ENCODE measurements at places on chromosomes 2 and 18.

GRCh38 chr2:151083856-151084795, 177.5 kb downstream of the RBM43 start:
- DNase-seq: no peak

DNA sequence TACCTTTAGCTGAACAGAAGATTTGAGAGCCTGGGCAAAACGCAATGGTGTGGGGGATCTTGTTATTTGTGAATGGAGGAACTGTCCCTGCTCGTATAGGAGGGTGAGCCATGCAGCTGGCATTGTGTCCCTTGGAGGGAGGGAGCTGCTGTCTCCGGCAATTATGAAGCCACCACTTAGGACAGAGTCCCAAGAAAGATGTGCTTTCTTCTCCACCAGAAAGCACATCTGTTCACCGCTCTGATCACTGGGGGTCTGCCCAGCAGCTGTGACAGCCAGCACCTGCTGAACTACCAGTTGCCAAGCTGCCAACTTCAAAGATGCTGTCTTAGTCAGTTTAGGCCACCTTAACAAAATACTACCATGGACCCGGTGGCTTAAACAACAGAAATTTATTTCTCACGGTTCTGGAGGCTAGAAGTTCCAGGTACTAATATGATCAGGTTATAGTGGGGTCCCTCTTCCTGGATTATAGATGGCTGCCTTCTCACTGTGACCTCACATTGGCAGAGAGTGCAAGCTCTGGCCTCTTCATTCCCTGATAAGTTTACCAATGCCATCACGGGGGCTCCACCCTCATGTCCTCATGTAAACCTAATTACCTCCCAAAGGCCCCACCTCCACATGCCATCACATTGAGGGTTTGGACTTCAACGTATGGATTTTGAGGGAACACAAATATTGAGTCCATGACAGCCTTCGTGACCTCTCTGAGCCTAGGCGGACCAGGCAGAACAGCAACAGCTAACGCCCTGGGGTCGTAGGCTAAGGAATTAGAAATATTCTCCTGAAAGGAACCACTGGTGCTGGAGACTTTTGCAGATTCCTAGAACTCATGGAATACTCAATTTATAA, 148.3 kb downstream of the RHBDD1 start:
- DNase-seq: no peak

DNA sequence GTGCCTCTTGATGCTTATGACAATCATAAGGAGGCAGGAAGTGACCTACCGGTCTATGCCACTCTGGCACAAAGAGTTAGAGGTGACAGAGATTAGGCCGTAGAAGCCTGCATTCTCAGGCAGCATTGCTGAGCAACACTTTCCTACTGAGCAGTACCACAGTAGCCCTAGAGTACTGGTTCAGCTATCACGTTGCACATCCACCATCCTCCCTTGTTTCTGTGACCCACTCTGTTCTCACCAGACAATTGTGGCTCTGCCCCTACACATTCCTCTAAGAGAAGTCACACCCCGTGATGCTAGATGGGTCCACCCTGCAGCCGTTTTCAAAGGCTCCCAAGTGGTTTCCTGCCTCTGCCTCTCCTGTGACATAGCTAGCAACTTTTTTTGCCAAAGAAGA, 22.6 kb upstream of the SUCLG1 start:
- no peak for DNase-seq

- peak; percentile 21 for DNase-seq
Observed at GRCh38 chr2:110674620-110675555, 3.0 kb downstream of the BUB1 start.

GRCh38 chr2:71608034-71608433, 154.7 kb downstream of the DYSF start:
- no peak for DNase-seq

GRCh38 chr18:12516049-12516630, 108.4 kb downstream of the PRELID3A start:
- DNase-seq: no peak

DNA sequence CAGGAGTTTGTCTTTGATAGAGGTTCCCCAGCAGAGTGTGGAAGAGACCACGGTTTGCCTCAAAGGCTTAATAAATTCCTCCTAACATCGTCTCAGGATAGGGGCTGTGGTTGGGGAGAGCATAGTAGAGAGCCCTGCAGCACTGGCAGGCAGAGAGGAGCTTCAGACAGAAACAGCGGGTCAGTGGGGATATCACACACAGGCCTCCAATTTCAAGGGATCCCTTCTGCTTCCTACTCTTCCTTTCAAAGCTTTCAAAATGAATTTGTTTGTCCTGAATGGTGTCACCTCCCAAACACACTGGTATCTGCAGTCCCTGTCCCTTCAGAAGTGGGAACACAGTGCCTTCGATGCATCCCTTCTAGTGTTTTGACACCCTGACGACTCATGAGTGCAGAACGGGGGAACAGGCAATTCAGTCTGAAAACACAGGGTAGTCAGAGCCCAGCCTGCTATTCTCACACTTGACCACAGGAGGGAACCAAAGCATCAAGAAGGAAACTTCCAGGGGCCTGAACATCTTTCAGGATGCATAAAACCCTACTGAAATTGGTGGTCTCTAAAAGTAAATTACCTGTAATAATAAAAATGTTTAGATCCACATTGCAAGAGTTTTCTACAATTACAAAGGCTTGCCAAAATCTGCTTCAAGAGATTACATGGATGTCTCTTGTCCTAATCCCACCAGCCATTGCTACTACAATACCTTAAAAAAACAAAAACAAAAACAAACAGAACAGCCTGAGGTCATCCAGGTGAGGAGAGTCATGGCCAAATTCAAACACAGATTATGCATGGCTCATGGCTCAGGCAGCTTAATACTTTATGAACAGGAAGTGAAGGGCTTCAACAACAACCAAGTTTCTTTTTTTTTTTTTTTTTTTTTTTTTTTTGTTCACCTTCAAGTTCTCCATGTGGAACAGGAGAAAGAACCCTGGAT, 49.8 kb downstream of the SLC14A2 start:
- peak; percentile 46 for DNase-seq

GRCh38 chr2:42046819-42047487, 868 bp upstream of the PKDCC start:
- DNase-seq: no peak

DNA sequence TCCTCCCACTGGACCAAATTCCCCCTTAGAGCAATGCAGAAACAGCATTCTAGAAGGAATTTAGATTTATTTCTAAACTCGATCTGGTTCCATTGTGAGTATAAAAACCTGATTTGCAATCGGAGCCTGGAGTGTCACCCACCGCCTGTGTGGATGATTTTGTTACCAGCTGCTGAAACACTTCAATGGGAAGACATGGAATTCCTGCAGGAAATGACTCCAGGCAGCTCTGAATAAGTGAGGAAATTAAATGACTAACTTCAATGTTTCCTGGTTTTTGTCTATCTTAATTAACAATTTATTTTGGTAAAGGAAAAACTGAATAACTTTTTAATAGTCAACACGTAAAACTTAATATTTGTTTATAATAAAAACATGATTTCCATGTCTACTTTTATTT, 19.3 kb downstream of the CTAGE1 start:
- DNase-seq: no peak

DNA sequence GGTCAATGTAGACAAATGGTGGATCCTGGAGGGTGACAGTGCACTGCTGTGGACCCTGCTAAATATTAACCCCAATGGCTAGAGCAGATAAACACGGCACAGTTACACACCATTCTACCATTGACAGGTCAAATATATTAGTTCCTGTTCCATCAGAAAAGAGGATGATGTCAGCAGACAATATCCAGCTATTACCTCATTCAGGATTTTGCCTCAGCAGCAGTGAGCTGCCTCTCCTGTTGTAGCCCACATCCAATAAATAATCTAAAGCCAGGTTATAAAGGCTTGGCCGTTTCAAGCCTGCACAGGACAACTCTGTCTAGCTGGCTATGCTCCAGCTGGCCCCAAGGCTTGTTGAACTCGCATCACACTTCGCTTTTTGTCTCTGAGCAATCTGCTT, 31.6 kb upstream of the NETO1 start:
- no peak for DNase-seq

DNA sequence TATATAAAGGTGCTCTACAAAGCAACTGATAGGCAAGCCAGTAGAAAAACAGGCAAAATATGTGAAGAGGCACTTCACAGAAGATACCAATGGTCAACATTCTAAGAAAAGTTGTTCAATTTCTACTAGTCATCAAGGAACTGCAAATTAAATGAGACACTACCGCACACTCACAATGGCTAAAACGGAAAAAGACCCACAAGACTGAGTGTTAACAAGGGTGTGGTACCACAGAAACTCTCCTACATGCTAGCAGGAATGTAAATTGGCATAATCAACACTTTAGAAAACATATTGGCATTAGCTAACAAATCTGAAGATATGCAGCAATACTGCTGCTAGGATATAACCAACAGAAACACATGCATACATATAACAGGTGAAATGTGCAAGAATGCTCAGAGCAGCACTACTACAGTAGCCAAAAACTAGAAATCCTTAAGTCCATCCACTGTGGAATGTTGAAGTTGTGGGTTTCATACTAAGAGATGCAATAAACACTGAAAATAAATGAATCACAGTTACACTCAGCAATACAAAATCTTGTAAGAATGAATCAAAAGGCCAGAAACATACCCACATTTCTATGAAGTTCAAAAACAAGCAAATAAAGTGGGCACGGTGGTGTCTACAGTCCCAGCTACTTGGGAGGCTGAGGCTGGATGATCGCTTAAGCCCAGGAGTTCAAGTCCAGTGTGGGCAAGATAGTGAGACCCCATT, 9.2 kb downstream of the RNU4ATAC start:
- no peak for DNase-seq

GRCh38 chr2:239793086-239793485, 232.1 kb downstream of the NDUFA10 start:
- no peak for DNase-seq

DNA sequence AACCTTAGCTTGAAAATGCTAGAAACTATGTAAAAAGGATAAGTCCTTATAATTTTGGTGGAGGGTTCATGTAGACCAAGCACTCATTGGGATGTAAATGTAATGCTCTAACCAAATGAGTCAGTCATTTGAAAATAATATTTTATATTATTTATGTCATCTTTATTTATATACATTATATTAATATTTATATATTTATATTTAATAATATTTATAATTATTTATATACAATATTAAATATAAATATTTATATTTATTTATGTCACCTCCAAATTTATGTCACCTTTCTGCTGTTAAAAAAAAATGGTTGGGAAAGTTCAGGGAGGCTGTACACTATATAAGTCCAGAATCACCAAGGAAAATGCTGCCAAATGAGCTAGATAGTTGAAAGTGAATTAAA, 254.3 kb downstream of the FIGN start:
- no peak for DNase-seq

- no peak for DNase-seq
Observed at GRCh38 chr2:157182834-157183396, 74.6 kb upstream of the GALNT5 start.

DNA sequence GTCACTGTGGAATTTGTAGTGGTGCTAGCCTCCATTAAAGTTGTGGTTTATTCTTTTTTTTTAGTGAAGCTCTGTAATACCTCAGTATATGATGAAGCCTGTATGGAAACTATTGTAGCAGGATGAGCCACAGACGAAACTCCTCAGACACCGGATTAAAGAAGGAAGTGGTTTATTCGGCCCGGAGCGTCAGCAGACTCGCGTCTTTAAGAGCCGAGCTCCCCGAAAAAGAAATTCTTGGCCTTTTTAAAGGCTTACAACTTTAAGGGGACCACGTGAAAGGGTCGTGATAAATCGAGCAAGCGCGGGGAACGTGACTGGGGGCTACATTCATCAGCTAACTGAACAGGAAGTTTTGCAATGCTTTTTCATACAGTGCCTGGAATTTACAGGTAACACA, 8.1 kb upstream of the CCL20 start:
- DNase-seq: no peak

DNA sequence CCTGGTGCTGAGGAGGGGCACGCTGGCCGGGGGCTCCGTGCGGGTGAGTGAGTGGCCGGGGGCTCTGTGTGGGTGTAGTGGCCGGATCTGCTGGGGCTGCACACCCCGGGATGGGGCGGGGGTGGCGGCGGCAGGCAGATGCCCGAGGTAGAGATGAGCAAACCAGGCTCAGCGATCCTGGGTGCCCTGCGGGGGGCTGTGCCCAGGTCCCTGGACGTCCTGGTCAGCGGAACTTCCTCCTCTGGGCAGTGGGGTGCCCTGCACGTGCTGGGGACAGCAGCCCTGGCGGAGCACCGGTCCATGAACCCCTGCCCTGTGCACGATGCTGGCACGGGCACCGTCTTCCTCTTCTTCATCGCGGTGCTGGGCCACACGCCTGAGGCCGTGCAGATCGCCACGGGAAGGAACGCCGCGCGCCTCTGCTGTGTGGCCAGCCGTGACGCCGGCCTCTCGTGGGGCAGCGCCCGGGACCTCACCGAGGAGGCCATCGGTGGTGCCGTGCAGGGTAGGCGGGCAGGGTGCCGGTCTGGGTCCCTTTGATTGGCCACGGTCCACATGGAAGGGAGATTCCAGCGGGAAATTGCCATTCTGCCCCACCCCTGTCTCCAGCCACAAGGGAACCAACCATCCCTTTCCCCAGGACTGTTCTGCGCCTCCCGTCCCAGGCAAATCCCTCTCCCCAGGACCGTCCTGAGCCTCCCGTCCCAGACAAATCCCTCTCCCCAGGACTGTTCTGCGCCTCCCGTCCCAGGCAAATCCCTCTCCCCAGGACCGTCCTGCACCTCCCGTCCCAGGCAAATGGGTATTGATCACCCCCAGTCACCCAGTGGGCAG, 5.9 kb downstream of the NEU4 start:
- DNase-seq: no peak

DNA sequence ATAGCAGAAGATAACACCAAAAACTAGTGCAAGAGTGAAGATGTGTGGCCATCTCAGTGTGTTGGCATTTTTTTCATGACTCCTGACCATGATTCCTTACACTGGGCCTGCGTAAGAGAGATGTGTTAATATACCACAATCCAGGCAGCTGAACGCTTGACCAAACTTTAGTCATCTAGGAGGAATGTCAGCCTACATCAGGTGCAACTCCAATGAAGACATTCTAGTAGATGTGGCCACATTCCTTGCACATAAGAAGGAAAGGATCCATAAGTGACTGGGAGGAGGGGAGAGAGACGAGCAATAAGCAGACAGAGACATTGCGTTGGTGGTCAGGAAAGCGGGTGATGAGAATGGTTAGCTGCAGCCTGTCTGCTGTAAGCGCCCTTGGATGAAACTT, 42.6 kb downstream of the CYRIA start:
- DNase-seq: no peak

- no peak for DNase-seq
Observed at GRCh38 chr2:143828763-143829537, 691.0 kb downstream of the ZEB2 start.

All from stimulated activated CD8-positive, alpha-beta memory T cell treated with anti-CD3 and anti-CD28 coated beads, Interleukin-2, amount 100 ng/mL, for 1 hour (primary cell).